CD4-positive, alpha-beta T cell treated with Interleukin-17A for 4 hours (primary cell): ENCODE measurements at places on chromosomes 16 and 17.

DNA sequence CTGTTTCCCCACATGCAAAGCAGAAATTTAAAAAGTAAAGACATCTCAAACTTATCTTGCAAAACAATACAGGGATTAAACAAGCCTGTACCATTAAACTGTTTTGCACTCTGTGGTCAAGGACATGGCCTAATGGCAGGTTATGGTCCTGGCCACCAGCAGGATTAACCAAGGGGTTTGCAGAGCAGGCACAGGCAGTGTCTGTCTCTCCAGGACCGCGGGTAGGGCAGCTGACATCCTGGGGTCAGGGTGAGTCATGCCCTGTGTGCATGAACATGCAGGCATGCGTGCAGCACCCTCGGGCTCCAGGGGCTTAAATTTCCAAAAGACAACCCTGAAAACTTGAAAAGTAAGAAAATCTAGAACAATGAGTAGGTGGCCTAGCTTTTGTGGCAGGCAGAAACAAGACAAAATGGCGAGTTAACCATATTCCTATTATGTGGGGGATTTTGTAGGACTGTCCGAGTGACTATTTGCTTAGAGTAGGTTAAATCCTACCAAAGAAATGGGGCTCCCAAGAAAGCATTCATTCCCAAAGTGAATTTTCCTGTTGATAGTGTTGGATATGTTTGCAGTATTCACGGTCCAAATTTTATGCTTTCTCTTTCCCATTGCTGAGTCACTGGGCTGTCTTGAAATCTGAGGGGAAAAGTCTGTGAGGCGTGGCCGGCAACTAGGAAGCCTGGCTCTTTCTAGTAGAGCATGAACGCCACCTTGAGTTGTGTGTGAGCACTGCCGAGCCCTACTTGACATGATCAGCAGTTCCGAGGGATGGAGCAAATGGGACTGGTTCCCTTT, 158.4 kb upstream of the FAM20A start:
- peak; percentile 14 for DNase-seq

GRCh38 chr16:19021747-19022146, 38.0 kb downstream of the TMC7 start:
- DNase-seq, result no peak

GRCh38 chr17:38463451-38463858, 35.2 kb downstream of the ARHGAP23 start:
- no peak for DNase-seq

- DNase-seq, result no peak
Measured at GRCh38 chr16:69691980-69692911, 34.1 kb downstream of the NQO1 start.

- no peak for DNase-seq
Measured at GRCh38 chr16:31080756-31081419, 6.7 kb downstream of the ZNF646 start.

DNA sequence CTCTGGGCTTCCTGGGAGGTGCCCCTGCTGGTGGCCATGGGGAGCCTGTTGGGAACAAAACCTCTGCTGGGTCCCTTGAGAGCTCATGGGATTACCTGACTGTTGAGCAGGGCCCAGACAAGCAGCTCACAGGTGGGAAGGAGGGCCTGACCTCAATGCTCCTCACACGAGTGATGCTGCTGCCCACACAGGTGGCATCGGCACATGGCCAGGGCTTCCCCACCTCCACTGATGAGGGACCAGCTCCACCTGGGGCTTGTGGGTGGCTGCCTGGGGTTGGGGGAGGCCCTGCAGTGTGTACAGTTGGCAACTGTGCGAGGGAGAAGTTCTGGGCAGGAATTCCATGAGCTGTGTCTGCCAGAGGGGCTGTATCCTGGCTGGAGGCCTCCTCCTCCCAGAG, 87.8 kb upstream of the NLRP1 start:
- no peak for DNase-seq

DNA sequence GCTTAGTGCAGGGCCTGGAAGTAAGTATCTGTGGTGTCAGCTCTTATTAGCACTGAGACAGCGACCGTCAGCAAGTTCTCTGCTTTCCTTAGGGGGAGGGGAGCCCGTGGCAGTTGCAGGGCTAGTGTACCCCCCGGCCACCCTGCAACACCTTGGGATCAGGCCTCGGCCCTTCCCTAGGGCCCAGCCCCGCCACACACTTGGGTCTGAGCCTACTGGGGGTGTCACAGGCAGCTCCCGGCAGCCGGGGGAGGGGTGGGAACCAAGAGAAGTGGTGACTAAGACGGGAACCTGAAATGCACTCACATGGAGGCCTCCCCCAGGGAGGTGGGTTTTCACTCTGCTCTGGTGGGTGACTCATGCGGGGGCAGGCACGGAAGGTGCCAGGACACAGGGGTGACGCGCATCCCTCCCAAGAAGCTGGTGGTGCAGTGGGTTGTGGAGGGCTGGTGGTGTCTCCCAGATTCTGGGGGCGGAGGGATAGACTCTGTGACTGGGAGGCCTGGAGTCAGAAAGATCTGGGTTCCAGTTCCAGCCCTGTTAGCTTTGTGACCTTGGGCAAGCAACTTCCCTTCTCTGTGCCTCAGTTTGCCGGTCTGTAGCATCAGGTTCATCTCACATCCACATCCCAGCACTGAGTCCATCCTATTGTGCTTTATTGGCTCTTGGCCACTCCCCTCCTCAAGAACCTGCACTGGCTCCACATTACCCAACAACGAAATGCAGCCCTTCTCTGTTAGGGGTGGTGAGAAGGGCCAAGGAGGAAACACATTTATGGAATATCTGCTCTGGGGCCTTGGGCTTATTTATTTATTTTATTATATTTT, 44.5 kb downstream of the LAT start:
- peak; percentile 92 for DNase-seq
